ENCODE measurements at places on chromosomes 1 and 21. TPM values are rescaled to one million over a fixed set of nuclear protein-coding genes. Genes with fewer than 3 reads are reported as not detected.

The SLC44A5 gene
- 3.5 TPM for total RNA-seq

The S100A8 gene
- total RNA-seq: 12.1 TPM

The GPR3 gene
- total RNA-seq: 4.3 TPM

The CXADR gene
- total RNA-seq: 0.81 TPM

The SLC35F3 gene
- total RNA-seq: under 0.01 TPM

The PLXNA2 gene
- 0.27 TPM for total RNA-seq

The FCRLB gene
- 0.54 TPM for total RNA-seq

The ZYG11B gene
- total RNA-seq: 22.9 TPM

The ADAMTSL4 gene
- 10.5 TPM for total RNA-seq

The SPRR1A gene
- not detected for total RNA-seq

The CTSE gene
- under 0.01 TPM for total RNA-seq

The POU3F1 gene
- 0.27 TPM for total RNA-seq

The EDARADD gene
- total RNA-seq: 8.3 TPM

The LRRN2 gene
- 1.3 TPM for total RNA-seq

The F5 gene
- 0.27 TPM for total RNA-seq

The RBM11 gene
- 4.3 TPM for total RNA-seq

The SLAMF8 gene
- 0.27 TPM for total RNA-seq

The DNASE2B gene
- not detected for total RNA-seq

The MRTO4 gene
- total RNA-seq: 21.0 TPM

The FCRL4 gene
- not detected for total RNA-seq

The OR2T29 gene
- total RNA-seq: not detected

The DISP1 gene
- total RNA-seq: 3.5 TPM

The NBPF4 gene
- 0.27 TPM for total RNA-seq

The KLF17 gene
- total RNA-seq: under 0.01 TPM

The DYNLT5 gene
- total RNA-seq: 15.1 TPM

The TNNI3K gene
- total RNA-seq: 1.3 TPM

The GBP6 gene
- total RNA-seq: under 0.01 TPM

The ANGPTL3 gene
- not detected for total RNA-seq

The HES3 gene
- total RNA-seq: not detected

The ABCG1 gene
- 45.5 TPM for total RNA-seq

The GALE gene
- 12.4 TPM for total RNA-seq

The TMPRSS2 gene
- total RNA-seq: not detected

The ICOSLG gene
- total RNA-seq: 4.3 TPM

The FAM78B gene
- total RNA-seq: 0.27 TPM

The ZNF697 gene
- total RNA-seq: 2.2 TPM

The DISC1 gene
- total RNA-seq: 21.0 TPM

The NES gene
- total RNA-seq: under 0.01 TPM

The GRIK3 gene
- under 0.01 TPM for total RNA-seq

The PLEKHA6 gene
- 1.6 TPM for total RNA-seq

The KLHDC7A gene
- not detected for total RNA-seq

The PGBD5 gene
- under 0.01 TPM for total RNA-seq

The ST6GALNAC5 gene
- 0.27 TPM for total RNA-seq

Measured in hematopoietic multipotent progenitor cell (in vitro differentiated cells).